Activated T-cell treated with anti-CD3 and anti-CD28 coated beads, Interleukin-2, amount 50 U/mL, for 4 hours (primary cell): ENCODE measurements at places on chromosomes 2 and 18. TPM values are rescaled to one million over a fixed set of nuclear protein-coding genes. Genes with fewer than 3 reads are reported as not detected.

GRCh38 chr2:170362871-170363631, 185.1 kb downstream of the MYO3B start:
- no peak for DNase-seq

DNA sequence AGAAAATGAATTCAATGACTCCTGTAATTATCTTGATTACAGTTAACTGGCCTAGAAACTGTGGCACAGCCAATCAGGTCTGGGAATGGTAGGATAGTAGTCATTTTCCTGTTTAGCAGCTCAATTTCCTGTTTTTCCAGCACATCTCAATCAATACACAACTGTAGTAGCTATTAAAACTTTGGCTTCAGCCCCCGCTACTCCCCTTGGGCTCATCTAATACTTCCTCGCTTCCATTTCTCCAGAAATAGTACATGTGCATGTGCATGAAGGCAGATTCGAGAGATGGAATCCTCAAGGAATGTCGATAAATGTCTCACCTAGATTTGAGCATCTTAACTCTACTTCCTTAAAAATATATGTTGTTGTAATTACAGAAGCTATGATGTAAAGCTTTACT, 9.7 kb downstream of the COBLL1 start:
- no peak for DNase-seq

- DNase-seq: no peak
These were observed 61.8 kb downstream of the ACAA2 start for GRCh38 chr18:49751427-49752094.

DNA sequence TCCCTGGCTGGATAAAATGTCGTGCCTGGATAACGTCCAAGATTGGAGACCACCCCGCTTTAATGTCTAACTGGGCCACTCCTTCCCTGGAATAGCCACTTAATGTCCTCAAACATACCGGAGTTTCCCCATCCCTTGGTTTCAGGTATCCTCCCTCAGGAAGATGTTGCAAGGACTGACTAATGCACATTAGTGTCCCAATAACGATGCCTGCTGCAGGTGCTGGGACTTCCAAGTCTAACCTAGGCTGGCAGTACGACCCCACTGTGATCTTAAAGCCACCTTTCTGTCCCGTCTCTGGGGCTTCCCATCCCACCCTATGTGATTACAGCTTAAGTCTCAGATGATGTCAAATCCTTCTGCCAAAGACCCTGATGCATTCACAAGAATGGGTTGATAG, 1.1 kb upstream of the ATP6V1C2 start:
- no peak for DNase-seq

The ERICH2 gene
- total RNA-seq: not detected

DNA sequence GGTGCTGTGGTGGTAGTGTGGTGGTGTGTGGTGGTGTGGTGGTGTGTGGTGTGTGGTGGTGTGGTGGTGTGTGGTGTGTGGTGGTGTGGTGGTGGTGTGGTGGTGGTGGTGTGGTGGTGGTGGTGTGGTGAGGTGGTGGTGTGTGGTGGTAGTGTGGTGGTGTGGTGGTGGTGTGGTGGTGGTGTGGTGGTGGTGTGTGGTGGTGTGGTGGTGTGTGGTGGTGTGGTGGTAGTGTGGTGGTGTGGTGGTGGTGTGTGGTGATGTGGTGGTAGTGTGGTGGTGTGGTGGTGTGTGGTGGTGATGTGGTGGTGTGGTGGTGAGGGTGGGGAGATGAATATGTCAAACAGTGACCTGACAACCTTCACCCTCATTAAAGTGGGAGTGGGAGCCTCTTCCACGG, 55.6 kb upstream of the DLGAP1 start:
- DNase-seq: no peak

DNA sequence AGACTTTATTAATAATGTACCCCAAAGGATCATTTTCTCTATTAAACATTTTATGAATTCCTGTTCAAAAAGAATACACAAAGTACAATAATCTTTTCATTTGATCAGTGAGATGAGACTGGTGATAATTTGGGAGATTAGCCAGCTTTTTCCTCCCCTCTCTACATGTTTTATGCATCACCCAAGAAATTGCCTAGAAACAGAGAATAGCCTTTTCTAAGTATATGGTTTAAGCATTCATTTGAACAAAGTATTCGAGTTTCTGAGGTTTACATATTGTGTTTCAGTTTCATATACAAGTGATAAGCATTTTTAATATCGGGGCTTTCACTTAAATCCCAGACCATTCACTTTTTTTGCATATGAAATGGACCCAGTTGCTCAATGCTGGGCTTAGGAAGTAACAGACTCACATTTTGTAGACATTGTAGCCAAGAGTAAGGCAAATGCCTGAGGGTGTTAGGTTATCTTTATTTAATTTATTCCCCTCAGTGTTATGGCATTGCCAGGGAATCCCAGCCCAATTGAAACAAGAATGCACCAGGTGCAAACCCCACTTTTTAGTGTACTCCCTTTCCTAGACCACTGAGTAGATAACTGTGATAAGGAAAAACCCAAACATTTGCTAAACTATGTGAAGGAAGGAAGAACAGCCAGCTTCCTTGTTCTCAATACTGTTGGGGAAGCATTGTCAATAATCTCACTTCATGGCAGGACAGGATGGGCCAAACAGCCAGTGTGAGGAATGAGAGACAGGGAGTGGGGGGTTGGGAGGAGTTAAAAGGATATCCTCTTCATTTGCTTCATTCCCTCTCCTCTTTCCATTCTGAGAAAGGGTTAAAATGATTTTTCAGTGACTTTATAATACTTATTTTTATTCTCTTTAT, 3.5 kb downstream of the CPO start:
- no peak for DNase-seq

DNA sequence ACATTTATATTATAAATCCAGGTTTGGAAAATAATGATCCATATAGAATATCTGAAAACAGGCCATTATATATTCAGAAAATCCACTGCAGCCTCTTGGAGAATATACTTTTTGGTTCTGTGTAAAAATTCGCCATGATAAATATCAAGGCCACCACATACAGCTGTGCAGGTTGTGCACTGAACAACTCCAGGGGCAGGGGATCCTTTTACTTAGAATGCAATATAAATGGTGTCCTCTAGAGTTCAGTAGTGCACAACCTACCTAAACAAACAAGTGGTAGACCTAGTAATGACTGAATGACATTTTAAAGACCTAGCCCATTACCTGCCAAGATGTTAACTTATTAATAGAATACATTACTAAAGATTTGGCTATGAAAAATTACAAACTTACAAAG, 22.4 kb downstream of the MOGAT1 start:
- DNase-seq: no peak

- no peak for DNase-seq
These were observed 390.9 kb upstream of the CDH19 start for GRCh38 chr18:66994790-66995189.

DNA sequence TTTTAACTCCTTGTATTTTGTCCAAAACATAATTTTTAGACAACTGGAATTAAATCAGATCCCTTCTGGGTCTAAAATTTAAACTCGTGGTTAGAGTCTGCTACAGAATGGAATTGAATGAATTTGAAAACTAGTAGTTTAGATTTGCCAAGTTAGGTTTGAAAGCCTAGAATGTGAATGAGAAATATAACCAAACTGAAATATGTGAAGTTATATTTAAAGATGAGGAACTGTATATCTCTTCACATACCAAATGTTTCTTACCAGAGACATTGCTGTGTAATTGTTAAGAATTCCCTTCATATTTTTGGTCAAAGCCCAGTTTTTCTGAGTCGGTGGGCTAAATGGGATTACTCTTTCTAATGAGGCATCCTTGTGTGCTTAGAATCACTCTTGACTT, 74.2 kb downstream of the LPIN1 start:
- no peak for DNase-seq

The DYNAP gene
- not detected for total RNA-seq

The TMEM247 gene
- not detected for total RNA-seq

- no peak for DNase-seq
These were observed 35.8 kb downstream of the FOSL2 start for GRCh38 chr2:28428486-28428885.

The SH3YL1 gene
- total RNA-seq: 12.9 TPM

GRCh38 chr2:37317746-37318145, 6.9 kb downstream of the PRKD3 start:
- no peak for DNase-seq

GRCh38 chr18:33924576-33924975, 300.1 kb downstream of the NOL4 start:
- no peak for DNase-seq
